G401 (cell line): ENCODE measurements at places on chromosomes 3 and 15. TPM values are rescaled to one million over a fixed set of nuclear protein-coding genes. Genes with fewer than 3 reads are reported as not detected.

The CFAP91 gene
- not detected in 2 replicates for total RNA-seq

DNA sequence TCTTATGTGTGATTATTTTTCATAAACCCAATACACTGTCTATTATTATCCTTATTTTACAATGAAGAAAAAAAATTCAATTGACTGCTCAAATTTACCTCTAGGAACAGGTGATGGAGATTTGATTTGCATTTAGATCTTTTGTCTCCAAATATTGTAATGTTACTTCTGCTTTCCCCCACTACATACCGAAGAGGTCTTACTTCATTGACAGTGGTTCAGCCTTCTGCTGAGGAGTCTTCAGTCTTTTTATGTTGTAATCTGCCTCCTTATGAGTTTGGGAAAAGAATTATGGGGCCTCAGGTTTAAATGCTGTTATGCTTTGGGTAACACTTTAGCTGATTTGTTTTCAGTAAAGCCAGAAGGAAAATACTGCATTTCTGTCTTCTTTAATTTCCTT is 199.5 kb downstream of the LPP start:
- no peak for DNase-seq

DNA sequence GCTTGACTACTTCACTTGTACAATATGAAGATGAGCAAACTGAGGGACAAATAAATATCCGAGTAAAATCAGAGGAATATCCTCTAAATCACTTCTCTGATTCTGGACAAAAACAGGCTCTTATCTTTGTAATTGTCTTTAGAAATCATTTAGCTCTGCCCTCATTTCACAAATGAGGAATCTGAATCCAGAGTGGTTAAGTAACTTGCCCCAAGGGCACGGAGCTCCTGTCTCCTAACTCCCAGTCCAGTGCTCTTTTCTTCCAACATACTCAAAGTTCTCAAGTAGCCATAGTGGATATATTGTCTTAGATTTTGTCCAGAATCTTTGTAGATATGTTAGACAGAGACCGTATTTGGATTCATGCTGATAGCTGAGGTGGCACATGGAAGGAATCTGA is 156.0 kb downstream of the TP63 start:
- no peak for DNase-seq

DNA sequence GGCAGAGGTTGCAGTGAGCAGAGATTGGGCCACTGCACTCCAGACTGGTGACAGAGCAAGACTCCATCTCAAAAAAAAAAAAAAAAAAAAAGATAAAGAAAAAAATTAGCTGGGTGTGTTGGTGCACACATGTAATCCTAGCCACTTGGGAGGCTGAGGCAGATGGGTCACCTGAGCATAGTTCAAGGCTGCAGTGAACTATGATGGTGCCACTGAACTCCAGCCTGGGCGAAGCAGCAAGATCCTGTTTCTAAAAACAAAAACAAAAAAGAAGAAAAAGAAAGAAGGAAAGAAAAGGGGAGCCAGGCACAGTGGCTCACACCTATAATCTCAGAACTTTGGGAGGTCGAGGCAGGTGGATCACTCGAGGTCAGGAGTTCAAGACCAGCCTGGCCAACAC is 32.9 kb downstream of the PIK3CB start:
- DNase-seq = no peak

- DNase-seq = no peak
These were observed 40.9 kb downstream of the FBN1 start for GRCh38 chr15:48604567-48604966.

DNA sequence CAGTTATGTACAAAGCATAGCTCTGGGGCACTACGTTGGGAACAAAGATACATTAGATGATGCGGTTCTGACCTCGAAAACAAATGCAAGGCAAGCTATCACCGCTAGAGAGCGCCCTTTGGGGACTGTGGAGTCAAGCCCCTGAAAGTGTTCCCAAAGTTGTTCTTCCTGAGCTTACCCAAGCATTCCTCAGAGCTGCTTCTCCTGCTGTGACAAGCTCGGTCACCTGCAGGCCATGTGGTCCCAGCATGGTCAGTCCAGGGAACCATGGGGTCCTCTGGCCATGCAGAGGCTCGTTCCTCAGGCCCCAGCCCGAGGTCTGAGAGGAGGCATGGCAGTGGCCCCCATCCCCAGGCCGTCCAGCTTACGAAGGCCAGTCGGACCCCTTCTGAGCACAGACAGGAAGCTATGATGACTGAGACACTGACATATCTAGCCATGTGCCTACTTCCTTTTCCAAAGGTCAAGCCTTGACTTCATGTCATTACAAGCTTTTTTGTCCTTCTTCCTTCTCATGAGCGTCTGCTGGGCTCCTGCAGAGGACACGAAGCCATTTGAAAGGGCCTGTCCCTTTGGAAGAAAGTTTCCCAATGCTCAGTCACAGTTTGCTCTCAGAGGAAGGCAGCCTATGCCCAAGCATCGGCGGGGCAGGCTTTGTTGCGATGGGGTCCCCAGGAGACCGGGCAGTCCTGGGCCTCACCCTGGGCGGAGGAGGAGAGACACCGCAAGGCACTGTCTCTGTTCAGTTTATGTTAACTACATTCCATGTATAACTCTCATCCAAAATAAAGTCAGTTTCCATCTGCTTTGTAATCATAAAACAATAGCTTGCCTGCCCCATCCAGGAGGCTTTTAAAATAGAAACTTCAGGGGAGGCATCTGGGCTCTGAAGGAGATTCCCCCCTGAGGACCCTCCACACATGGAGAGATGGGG is 79.3 kb downstream of the ATP10A start:
- DNase-seq = peak; percentile 37
